Left cardiac atrium (tissue), 4 donors: ENCODE measurements at places on chromosomes 2 and 18.

DNA sequence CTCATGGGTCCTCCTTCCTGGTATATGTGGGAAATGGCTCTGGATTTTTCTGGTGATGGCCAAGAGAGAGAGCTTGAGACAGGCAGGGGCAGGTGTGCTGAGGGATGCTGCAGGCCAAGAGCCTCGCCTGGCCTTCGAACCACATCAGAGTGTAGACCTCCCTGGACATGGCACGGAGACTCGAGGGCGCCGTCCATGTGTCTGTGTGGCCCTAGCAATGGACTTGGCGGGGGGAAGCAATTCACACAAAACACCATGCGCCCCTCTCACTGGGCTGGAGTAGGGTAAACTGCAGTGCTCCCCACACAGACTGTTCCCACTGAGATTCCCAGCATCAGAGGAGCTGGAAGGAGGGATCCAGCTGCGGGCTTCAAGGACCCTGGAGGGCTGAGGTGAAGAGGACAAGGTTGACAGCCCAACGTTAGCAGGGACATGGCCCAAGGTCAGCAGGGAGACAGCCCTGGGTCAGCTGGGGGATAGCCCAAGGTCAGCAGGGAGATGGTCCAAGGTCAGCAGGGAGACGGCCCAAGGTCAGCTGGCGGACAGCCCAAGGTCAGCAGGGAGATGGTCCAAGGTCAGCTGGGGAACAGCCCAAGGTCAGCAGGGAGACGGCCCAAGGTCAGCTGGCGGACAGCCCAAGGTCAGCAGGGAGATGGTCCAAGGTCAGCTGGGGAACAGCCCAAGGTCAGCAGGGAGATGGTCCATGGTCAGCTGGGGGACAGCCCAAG, 75.4 kb upstream of the HDAC4 start:
- peak; percentile 10 for DNase-seq

GRCh38 chr2:135409436-135409835, 121.6 kb downstream of the ZRANB3 start:
- DNase-seq, result no peak

- peak; percentile 59 for DNase-seq
Measured at GRCh38 chr2:694906-695510, 17.8 kb upstream of the TMEM18 start.

GRCh38 chr18:50399582-50399981, 24.7 kb downstream of the SKA1 start:
- DNase-seq, result no peak

GRCh38 chr2:172215172-172215935, 112.7 kb upstream of the DLX2 start:
- peak; percentile 33 for DNase-seq

DNA sequence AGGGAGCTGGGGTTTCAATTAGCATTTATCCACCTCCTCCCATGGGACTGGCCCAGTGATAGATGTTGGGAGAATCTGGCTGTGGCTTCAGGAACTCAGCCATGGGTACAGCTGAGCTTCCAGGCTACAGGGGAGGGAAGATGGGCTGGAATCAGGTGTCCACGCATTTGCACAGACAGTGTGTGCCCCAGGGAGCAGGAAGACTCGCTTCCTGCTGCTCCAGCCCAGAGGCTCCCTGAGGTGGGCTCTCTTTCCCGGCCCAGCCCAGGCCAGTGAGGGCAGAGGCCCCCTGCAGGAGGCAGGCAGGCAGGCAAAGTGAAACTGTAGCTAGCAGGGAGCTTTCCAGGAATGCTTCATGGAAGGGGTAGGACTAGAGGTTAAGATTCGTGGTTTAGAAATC, 28.7 kb downstream of the DYSF start:
- DNase-seq, result no peak

- no peak for DNase-seq
Measured at GRCh38 chr18:75859533-75859932, 432.0 kb upstream of the SMIM21 start.

GRCh38 chr2:69796174-69796573, 33.3 kb upstream of the GMCL1 start:
- no peak for DNase-seq

GRCh38 chr2:160433466-160434140, 60.0 kb downstream of the RBMS1 start:
- no peak for DNase-seq

GRCh38 chr2:197992482-197993133, 188.2 kb downstream of the PLCL1 start:
- no peak for DNase-seq

- no peak for DNase-seq
Measured at GRCh38 chr2:29241955-29242565, 126.8 kb downstream of the CLIP4 start.
